ENCODE measurements at places on chromosomes 7 and 10.
A peak's percentile ranks its signal among the peaks of the same experiment; 100 is the strongest.

DNA sequence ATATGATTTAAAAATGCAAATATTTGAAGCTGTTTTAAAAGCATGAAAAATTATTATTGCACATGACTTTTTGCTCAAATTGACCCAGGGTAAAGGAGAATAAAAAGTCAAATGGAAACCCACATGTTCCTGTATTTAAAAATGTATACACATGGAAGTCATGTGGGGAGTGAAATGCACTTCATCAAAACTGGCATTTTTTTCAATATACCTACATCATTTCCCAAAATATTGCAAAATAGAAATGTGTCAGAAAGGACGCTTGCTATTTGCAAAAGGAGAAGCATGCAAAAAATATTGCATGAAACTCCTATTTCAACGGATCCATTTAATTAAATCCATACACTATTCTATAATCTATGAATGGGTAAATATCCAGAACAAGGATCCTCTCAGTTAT, 117.0 kb downstream of the POU6F2 start:
- no peak for DNase-seq

DNA sequence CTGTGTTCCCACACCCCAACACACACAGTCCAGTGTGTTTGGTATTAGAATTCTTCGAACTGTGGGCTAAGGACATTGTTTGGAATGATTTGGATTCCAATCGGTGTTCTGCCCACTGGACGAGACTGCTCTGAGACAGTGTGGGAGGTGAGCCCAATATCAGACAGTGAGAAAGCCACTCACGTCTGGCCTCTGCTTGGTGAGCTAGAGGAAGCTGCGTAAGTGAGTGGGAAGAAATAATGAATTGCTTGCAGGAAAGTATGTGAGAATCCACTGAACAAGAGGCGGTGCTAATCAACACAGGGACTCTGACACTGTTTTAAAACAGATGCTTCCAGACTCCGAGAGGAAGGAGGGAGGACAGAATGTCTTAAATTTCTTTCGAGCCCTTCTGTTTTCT, 675.0 kb upstream of the ANKRD30A start:
- DNase-seq = no peak

DNA sequence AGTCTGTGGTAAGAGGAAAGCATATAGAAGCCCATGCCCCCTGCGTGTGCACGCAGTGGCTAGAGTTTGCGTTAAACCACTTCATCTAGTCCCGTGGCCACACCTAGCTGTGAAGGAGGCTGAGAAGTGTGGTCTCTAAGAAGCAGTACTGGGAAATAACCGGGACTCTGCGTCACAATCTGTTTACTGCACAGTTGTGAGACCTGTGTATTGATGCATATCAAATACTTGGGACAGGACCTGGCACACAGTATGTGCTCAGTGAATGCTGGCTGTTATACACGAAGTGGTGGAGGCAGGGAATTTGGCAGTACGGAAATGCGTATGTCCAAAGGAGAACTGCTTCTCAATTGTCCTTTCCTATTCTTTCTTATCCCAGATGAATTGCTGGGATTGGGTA, 149.5 kb downstream of the ARHGAP21 start:
- no peak for DNase-seq

DNA sequence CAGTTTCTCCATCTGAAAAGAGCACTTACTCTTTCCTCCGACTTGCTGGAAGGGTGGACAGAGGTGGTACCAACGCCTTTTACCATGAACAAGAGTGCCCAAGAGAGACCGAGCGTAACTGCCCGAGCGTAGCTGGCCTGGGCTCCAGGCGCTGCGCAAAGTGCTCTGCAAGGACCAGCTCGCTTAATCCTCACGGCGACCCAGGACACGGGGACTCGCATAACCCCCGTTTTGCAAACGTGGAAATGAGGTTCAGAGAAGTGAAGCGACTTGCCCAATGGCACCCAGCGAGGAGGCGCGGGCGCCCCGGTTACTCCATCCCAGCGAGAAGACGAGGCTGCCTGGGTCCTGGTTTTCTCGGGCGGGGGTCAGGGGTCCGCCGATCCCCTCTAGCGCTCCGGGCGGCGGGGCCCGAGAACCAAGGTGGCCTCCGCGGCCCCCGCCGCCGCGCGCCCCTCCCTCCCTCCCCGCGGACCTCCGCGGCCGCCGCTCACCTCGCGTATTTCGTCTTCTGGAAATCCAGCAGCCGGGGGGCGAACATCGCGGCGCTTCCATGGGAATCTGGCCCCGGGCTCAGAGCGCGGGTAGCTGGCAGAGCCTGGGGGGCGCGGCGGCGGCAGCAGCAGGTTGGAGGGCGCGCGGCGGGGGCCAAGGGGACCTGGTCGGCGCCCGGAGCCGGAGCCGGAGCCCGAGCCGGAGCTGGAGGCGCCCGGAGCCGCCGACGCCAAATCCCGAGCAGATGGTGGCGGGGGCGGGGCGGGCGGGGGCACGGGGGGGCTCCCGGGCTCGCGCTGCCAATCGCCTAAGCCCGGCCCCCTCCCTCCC, at the start of gene MMD2:
MMD2 (minus strand) TSS at position 711 of the 825 bp plus-strand sequence; CDS start at position 541, 170 bp downstream.
- DNase-seq = no peak

DNA sequence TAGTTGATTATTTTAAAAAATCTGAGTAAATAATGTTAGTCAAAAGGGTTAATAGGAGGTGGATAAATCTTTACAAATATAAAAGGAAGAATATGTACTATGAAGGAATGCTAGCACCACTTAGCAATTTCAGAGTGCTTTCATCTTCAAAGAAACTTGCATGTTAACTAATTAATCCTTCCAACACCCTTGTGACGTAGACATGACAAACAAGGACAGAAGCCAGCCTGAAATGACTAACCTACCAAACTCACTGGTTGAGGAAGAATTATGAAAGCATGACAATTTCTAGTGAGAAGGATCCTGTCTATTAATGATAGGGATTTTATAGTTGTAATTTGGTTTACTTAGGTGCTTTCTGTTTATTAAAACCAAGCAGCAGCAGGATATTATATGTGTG, 468.0 kb upstream of the FZD8 start:
- no peak for DNase-seq

- DNase-seq = no peak
Measured at GRCh38 chr7:101239951-101240220, 2.3 kb upstream of the CLDN15 start.

- no peak for DNase-seq
Measured at GRCh38 chr10:115033898-115034297, 59.3 kb upstream of the ATRNL1 start.

GRCh38 chr10:114000457-114001010, 43.1 kb upstream of the ADRB1 start:
- no peak for DNase-seq

- peak; percentile 85 for DNase-seq
Measured at GRCh38 chr10:60732807-60733516, 45.3 kb upstream of the CDK1 start.

DNA sequence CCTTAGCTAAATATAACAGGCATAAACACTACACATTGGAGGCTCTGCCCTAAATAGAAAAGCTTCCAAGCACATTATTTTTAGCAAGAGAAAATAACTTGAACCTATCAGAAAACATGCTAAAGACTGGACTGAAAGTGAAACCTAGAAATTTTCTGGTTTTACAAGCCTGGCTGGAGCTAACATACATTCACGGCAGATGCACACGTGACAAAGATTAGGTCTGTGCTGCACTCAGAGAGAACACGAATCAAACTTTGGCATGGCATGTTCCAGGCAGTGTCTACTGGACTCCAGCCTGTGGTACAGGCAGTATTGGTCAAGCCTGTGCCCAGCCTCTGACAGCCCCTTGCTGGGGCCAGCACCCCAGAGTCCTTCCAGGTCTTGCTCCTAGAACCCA, 94.1 kb upstream of the PCBD1 start:
- DNase-seq = peak; percentile 35

DNA sequence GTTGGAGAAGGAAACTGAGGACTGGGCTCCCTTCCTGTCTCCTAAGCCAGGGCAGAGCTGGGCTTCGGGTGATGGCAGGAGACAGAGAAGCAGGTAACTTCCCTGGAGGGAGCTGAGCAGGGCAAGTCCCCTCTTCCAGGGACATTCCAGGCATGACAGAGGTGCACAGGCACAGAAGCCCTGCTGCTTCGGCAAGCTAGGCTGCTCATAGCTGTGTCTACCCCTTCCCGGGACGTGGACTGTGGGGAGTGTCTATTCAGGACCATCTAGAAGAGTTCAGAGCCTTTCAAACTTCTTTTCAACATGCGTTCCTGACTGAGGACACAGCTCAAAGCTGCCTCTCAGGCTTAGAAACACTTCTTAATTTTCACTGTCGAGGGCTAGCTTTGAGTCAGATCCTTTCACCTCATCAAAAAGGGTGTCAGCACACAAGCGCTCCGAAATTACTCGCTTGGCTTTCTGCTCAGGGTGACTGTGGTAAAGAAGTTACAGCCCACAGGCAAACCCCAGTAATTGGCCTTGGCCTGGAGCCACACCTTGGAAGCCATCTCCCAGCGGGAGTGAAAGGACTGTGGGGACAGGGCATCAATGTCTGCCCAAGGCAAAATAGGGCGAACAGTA, 63.7 kb upstream of the STEAP1B start:
- no peak for DNase-seq

GRCh38 chr7:36038063-36038721, 114.9 kb upstream of the EEPD1 start:
- no peak for DNase-seq

- peak; percentile 91 for DNase-seq
Measured at GRCh38 chr7:151631953-151632749, 112.5 kb upstream of the RHEB start.

GRCh38 chr7:18866359-18867036, 250.9 kb downstream of the TWIST1 start:
- DNase-seq = no peak

GRCh38 chr7:55964261-55965099, at the start of gene NIPSNAP2:
TSS of gene NIPSNAP2 (plus strand) at chr7:55964585. CDS start at chr7:55964610, 25 bp downstream.
- DNase-seq = peak; percentile 68

- peak; percentile 93 for DNase-seq
Measured at GRCh38 chr7:27921081-27921836, 181.3 kb downstream of the TAX1BP1 start.

GRCh38 chr10:122911889-122912484, 1.6 kb downstream of the FAM24A start:
- peak; percentile 56 for DNase-seq

GRCh38 chr7:146405737-146406136, 289.1 kb downstream of the CNTNAP2 start:
- DNase-seq = no peak

- no peak for DNase-seq
Measured at GRCh38 chr7:127938588-127938987, 92.6 kb downstream of the LRRC4 start.

- no peak for DNase-seq
Measured at GRCh38 chr7:3055626-3056025, 12.0 kb upstream of the CARD11 start.

DNA sequence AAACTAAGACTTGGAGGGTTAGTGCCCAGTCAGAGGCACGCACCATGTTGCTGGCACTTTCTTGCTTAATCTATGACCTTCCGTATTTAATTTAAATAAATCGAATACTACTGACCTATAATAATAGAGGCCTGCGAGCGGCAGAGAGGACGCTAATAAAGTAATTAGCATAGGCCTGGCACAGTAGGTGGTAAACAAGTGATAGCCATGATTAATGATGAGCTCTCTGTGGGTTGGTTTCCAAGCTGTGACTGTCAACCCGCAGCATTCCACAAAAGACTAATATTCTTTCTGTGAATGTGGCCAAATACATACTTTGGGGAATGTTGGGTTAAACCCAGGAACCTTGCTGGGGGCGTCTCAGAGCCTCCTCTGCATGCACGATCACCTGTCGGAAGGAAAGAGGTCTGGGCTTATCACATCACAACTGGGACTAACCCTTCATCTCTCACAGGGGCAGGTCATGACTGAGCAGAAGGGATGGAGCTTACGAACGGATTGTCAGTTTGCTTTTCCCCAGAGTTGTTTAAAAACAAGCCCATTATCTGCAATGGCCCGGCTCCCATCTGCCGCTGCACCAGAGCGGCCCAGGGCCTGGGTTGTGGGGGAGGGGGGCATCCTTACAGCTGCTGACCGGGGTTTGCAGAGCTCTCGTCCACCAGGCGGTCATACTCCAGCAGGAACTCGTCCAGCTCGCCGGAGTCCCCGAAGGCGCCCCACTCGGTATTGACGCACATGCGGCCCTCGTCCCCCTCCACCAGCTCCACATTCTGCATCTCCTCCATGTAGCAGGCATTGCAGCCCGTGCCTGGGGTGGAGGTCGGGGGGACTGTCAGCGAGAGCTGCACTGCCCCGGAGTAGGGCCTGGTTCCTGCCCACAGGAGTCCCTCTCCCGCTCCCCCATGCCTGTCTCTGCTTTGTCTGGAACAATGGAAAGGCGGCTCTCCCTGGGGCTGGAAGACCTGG, 6.2 kb upstream of the MYL7 start:
- no peak for DNase-seq

- DNase-seq = no peak
Measured at GRCh38 chr10:70328018-70328417, 44.2 kb upstream of the NPFFR1 start.

- DNase-seq = no peak
Measured at GRCh38 chr7:150951521-150951920, 26.6 kb downstream of the KCNH2 start.

- no peak for DNase-seq
Measured at GRCh38 chr7:49986191-49986590, 106.9 kb downstream of the ZPBP start.

DNA sequence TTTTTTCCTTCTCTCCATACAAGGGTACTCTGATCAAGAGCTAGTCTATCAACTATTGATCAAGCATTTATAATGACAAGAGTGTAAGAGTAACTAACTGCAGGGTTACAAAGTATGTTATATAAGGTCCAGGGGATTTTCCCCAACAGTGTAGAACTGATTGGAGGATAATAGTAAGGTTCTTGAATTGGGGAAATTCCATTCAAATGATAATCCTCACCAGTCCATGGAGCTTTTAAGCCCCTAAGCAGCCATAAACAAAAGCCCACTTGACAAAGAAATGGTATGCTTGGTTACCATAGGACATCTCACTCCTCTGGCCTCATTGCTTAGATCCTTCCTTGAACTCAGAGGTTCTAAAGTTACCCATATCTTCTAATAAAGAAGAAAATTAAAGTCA, 8.2 kb downstream of the YME1L1 start:
- no peak for DNase-seq

DNA sequence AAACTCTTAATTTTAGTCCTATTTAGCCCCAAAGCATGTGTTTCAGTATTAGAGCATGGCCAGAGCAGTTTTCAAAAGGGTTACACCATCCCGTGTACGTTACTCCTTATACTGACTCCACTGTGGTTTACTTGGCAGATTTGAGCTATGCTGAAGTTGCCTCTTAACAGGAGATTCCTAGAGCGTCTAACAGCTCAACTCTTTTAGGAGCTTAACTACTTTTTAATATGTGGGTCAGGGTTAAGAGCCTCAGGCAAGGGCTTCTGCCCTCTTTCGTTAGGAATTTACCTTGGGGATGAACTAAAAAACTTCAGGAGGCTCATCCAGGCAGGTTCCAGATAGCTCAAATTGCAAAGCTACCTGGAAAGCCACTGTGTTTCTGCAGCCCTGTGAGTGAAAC, 674.8 kb upstream of the C7orf33 start:
- DNase-seq = no peak

- DNase-seq = no peak
Measured at GRCh38 chr7:133543657-133544056, 290.8 kb downstream of the EXOC4 start.

GRCh38 chr10:77854115-77854514, 72.4 kb downstream of the DLG5 start:
- no peak for DNase-seq
